ENCODE measurements at places on chromosomes 13 and 19.

- DNase-seq: no peak
Measured at GRCh38 chr13:50682966-50683365, 160.5 kb downstream of the DLEU7 start.

DNA sequence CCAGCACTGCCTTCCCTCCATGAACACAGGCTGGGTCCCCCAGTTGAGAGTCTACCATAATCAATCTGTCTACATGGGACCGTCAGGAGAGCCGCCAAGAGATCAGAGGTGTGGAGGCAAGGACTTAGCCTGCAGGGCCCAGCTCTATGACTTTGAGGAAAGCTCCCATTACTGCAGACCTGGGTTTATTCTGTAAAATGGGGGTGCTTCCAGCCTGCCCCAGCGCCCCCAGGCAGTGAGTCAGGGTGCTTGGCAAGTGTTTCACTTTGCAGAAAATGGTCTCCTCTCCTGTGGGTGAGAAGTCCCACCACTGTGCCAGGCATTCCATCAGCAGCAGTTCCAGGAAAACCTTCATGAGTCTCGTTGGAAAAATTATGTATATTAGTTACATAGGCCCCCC lies 75.5 kb upstream of the VSTM2B start:
- DNase-seq: no peak

DNA sequence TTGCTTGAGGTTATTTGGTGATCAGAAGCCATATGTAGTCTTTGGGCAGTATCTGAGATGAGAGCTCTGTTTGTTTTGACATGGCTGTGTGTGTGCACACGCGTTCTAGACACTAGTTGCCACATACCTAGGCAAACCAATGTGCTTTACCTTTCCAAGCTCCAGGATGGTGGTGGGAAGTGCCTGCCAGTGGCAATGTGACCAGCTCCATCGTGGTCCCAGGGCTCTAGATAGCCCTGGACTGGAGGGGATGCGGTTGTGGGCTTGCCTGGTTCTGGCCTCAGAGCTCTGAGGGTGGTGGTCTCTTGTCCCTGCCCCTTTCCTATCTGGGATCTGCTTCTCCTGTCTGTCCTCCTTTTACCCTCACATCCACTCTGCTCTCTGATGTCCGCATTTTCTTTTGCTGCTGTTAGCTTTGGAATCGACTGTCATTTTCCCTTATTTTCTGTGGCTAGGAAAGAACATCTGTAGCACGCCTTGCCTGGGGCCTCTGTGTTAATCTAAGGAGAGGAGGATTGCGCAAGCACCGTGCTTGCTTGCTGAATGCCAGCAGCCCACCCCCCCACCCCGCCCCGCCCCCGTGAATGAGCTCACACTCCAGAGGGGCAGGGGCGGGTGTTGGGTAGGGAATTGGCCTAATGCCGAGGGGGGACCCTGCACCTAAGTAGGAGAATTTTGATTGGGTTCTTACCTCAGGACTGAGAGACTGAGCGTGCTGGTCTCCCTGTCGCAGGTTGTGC lies 89.5 kb downstream of the ARHGEF7 start:
- DNase-seq: no peak

DNA sequence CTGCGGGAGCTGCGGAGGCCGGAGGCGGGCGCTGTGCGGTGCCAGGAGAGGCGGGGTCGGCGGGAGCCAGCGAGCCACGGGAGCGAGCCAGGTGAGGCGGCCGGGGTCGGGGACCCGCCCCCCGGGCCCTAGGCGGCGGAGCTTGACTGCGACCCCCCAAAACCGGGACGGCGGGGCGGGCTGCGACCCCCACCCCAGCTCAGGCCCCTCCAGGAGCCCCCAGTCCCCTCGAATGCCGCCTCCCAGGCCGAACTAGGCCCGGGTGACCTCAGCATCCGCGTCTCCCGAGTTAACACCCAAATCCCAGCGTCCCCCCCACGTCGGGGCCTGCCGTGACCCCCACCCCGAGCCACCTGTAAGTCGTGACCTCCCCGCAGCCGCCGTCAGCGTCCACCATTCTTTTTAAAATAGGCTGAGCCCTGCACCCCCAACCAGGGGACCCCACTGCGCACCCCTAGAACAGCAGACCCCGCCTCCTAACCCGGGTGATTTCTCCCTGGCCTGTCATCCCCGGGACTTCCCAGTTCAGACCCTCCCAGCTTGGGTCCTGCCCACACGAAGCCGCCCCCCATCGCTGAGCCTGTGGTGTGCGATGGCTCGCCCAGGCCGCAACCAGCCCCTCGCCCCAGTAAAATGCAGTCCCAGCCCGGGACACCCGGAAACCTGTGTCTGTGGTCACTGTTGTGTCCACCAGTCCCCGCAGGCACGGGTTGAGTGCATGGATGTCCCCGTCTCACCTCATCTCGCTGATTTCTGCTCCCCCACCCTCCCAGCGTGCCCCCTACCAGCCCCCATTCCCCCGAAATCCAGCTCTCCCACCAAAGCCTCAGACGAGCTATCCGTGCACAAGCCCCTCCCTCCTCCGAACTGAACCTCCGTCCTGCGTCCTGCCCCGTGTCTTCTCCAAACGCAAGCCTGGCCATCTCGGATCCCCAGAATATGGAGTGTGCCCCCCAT lies 551 bp downstream of the FZR1 start:
- peak; percentile 35 for DNase-seq

DNA sequence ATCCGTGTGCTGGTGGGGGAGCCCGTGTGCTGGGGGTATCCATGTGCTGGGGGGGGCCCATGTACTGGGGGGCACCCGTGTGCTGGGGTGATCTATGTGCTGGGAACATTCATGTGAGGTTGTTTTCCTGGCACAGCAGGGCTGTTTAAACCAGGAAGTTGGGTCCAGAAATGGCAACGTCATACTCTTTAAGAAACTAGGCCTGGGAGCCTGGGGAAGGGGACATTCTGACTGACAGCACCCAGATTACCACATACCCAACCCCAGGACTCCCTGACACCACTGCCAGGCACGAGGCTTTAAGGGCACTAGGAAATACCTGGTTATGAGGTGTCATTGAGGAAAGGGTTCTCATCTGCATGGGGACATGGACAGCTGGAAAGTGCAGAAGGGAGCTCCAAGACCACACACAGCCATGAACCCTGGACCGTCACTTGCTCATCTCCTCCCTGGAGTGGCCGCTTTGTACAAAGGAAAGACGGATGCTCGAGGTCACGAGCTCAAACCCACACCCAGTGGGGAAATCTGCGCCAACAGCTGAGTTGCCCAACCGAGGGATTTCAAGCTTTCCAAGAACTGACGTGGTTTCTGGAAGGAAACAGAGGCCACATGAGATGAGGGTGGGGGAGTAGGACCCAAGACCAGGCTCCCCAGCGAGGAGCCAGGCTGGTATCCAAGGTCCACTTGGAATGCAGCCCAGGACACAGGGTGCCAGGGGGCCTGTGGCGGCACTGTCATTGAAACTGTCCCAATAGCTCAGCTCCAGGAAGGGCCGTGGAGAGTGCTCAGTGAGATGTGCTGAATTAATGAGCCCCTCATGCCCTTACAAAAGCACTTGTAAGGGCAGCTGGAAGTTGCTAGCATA lies 40.9 kb downstream of the RAB20 start:
- no peak for DNase-seq

DNA sequence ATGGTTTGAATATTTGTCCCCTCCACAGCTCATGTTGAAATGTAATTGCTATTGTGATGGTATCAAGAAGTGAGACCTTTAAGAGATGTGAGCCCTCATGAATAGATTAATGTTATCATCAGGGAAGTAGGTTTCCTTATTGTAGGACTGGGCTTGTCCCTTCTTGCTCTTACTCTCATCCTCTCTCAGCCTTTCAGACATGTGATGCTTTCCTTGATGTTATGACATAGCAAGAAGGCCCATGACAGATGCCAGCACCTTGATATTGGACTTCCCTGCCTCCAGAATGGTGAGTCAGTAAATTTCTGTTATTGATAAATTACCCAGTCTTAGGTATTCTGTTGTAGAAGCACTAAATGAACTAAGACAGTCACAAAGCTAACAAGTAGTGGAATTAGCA lies 5.7 kb upstream of the ZMYM2 start:
- DNase-seq: no peak

DNA sequence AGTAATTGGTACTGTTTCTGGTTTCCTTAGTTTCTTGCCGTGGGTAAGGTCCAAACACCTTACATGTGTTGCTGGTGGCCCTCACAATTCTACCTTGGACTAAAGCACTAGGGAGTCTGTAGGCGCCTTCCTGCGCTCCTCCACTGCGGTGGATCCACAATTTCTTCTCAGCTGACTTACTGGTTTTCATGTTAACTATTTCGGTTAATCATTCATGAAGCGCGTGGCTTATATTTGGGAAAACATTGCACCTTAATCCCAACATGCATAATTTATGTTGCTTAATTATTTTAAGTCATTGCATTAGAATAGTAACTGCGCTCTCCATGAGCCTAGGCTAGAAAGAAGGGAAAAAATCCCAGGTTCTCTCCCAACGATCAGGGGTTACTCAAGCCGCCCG lies 37.7 kb downstream of the ARHGEF7 start:
- no peak for DNase-seq

DNA sequence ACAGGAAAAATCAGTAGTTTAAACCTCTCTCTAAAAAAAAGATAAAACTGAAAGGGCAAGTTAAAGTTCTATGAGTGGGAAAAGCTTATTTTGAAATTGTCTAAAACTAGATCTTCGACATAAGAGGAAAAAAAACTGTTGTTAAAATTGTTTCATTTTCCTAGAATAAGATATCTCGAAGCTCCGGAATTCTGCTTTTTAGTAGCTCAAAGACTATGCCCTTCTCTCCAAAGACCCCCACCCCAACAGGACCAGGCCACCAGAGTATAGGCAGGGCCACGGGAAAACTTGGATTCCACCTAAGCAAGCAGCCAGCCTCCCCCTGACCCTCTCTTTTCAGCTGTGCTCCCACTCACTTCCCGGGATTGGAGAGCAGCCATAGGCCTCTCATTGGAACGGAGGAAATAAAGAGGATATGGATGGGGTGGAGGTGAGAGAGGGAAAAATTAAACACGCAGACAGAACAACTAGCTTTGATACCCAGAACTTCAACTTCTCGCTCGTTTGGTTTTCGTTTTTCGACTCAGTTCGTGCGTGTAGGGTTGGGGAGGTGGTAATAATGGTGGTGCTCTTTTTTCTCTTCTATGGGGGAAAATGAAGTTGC lies 3.0 kb downstream of the POU4F1 start:
- no peak for DNase-seq

DNA sequence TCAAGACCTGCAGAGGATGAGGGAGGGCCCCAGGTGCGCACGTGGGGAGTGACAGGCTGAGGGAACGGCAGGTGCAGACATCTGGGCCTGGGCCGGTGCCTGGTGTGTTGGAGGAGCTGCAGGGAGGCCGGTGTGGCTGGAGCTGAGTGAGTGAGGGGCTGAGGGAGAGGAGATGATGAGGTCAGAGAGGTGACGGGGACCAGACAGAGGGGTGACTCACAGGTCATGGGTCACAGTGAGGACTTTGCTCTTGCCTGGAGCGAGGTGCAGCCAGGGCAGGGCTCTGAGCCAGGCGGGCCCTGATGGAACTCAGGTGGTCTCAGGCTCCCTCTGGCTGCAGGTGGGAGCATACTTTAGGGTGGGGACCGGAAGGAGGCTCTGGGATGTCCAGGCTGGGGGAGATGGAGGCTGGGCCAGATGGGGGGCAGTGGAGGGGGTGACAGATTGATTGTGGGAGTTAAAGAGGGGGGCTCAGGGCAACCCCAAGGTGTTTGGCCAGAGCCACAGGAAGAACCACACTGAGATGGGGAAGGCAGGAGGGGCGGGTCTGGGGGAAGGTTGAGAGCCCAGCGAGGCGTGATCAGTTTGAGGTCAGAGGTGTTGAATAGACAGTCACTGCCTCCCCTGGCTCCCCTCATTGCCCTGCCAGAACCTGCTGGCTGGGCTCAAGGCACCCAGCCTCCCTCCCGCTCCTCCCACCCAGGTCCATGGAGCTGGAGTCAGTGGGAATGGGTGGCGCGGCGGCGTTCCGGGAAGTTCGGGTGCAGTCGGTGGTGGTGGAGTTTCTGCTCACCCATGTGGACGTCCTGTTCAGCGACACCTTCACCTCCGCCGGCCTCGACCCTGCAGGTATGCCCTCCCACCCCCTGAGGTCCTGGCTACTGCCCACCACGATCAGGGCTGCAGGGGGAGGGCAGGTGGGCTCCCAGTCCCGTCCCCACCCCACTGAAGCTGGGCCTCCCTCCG lies 8.4 kb downstream of the ARHGAP33 start:
- DNase-seq: no peak

Measured in activated naive CD8-positive, alpha-beta T cell treated with anti-CD3 and anti-CD28 coated beads, Interleukin-2, amount 50 U/mL, for 24 hours (primary cell).